ENCODE measurements at places on chromosomes 6 and 20.

DNA sequence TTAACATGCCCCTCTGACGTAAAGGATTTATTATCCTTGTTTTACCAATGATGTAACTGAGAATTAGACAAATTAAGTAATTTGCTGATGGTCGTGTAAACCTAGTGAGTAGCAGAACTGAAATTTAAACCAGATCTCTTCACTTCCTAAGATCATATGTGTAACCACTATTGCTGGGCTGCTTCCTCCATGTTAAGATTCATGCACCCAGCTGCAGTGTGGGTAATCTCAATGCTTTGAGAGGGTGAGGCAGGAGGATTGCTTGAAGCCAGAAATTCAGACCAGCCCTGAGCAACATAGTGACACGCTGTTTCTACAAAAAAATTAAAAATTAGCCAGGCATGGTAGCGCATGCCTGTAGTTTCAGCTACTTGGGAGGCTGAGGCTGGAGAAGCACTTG is 97.9 kb downstream of the L3MBTL3 start:
- peak; percentile 22 for DNase-seq

DNA sequence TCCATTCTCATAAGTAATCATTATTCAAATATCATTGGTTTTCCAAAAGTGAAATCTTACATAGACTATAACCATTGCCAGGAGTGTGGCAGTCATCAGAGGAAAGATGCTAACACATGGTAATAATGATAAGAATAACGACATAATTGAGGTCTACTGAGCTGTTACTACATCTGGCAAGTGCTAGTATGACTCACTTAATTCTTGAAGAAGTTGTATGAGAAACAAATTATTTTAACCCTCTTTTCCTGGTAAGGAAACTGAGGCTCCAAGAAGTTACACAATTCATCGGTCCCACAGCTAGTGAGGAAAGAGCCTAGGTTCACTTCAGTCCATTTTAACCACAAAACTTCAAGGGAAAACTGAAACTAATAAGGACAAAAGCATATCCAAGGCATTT is 335.6 kb upstream of the BTBD3 start:
- DNase-seq, result no peak

GRCh38 chr6:13141387-13141786 is 186.9 kb downstream of the TBC1D7 start:
- DNase-seq, result no peak

GRCh38 chr20:35876033-35876320 is 78.3 kb downstream of the SCAND1 start:
- no peak for DNase-seq

- no peak for DNase-seq
These were observed 168.0 kb upstream of the FOXA2 start for GRCh38 chr20:22752324-22752723.

DNA sequence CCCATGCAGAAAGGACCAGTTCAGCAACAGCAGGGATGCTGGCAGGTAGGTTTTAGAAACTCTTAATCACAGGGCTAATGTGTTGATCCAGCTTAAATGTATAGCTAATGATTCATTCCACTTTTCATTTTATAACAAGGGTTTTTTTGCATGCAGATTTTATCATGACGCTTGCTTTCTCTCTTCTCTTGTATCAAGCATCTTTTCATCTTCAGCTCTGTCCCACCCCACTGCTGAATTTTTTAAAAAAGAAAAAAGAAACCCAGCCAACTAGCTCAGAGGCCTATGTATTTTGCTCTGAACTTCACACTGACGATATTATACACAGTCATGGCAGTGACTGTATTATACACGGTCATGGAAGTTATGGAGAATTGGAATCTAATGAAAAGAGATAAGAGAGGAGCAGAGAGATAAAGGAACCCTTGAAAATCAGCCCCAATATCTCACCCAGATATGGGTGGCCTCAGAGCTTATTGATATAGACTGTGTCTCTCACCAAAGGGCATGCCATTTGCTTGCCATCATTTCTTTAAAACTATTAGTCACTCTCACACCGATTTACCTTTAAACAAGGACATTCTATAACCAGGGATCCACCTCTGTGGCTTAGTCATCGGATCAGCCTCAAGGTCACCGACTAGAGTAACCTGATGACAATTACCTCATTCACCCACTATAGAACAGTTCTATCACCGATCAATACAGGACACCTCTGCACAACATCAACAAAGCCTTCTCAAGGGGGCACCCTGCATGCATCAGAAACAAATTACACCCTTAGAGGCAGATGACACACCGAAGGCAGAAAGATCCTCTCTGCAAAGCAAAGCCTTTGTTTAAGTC is 222.0 kb downstream of the ATXN1 start:
- DNase-seq, result no peak

- DNase-seq, result no peak
These were observed 375.5 kb downstream of the UTRN start for GRCh38 chr6:144660561-144661115.

DNA sequence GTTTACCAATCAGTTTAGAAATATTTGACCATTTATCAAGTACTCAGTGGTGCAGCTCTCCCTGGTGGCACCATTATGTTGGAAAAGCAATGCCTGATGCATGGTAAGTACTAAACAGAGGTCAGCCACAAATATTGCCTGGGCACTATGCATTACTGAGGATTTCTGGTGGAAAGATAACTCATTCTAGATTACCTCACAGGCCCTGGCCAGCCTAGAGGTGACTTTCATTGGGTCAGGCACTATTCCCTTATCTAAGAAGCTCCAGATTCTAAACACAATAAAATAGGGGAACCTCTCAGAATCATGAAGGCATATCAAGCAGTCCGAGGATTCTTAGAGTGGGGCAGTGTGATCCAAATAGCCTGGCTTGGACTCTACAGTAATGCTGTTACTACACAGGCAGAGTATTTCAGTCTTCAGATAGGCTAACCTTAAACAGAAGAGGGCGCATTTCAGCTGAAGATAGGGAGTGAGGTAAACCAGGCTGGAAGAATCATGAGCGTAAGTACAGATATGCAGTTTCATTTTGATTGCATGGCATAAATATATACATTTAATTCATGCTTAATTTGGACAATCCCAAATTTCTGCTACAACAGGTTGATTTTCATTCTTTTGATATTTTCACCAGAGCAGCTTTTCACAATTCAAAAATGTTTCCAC is 12.1 kb downstream of the LGSN start:
- peak; percentile 1 for DNase-seq

DNA sequence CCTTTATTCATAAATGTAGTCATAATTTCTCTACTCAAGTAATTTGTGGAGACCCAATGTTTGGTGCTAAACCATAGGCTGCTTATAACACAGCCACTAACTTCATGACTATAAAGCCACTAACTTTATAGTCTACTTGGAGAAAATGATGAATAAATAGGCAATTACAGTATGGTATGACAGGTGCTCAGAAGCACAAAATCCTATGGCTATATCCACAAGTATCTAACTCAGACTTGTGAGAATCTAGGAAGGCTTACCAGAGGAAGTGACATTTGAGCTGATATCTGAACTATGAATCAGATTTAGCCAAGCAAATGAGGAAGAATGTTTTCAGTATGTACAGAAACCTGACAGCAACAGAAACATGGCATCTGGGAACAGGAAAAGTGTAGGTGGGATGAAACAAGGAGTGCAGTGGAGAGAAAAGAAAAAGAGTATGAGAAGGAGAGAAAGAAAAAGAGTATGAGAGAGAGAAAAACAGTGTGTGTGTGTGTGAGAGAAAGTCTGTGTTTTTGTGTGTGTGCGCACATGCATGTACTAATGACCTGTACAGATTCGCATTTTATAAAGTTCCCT is 59.9 kb downstream of the REV3L start:
- DNase-seq, result no peak

DNA sequence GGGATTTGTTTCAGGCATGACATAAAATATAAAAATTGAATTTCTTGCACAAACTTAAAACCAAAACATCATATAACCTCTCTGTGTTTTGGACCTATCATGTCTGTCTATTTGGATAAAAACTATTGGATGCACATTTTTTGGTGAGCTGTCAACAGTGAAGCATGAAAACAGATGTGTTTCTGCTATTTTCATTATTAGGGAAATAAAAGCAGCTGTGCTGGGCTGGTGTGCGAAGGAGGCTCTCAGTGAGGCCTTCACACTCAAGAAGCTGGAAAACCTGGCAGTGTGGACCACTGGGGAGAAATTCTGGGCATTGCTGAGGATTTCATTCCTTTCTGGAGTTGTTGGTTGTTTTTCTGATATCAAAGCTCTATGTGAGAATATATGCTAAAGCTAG is 395.3 kb downstream of the GJA1 start:
- DNase-seq, result no peak

DNA sequence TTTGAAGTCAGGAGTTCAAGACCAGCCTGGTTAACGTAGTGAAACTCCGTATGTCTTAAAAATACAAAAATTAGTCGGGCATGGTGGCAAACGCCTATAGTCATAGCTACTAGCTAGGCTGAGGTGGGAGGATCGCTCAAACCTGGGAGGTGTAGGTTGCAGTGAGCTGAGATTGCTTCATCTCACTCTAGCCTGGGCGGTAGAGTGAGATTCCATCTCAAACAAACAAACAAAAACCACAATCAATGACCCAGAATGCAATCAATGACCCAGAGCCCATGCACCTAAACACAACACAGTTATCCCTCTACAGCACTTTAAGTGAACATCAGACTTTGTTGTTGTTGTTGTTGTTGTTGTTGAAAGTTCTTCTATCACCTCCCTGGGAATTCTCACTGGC is 77.9 kb downstream of the MYB start:
- DNase-seq, result no peak

- DNase-seq, result no peak
These were observed 8.2 kb upstream of the PXDC1 start for GRCh38 chr6:3759646-3760232.

DNA sequence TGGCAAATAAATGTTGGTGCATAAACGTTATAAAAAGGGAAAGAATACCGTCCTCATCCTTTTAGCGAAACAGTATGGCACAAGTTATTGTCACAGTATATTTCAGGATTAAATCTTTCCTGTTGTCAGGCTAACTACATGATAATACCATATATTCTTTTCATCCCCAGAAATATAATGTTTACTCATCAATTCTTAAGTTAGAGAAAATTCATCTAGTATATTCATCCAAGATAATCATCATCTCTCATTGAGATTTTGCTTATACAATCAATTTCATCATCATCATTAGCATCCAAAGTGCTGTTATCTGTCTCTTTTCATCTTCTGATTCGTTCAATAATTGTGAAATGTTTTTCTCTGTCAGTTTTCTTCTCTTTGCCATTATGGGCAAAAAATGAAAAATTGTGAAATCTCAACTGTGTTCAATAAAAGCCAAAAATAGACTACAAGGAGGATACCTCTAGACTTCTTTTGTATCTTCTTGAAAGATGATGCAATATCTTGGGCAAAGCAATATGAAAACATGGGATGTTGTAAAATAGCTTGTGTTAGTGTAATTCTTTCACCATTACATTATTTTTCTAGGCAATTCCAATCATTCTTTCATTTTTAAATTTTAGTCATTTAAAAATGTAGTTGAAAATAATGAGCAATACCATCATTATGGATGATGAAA is 2.6 kb downstream of the SPACA1 start:
- no peak for DNase-seq

DNA sequence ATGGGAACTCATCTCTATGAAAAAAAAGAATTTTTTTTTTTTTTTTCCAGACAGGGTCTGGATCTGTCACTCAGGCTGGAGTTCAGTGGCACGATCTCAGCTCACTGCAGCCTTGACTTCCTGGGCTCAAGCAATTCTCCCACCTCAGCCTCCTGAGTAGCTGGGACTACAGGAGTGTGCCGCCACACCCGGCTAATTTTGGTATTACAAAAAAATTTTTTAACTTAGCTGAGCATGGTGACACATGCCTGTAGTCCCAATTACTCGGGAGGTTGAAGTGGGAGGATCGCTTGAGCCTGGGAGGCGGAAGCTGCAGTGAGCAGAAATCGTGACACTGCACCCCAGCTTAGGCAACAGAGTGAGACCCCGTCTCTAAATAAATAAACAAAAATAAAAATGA is 7.5 kb downstream of the DEF6 start:
- DNase-seq, result no peak

- DNase-seq, result no peak
These were observed 159.9 kb downstream of the LINC00237 start for GRCh38 chr20:20946122-20946759.

DNA sequence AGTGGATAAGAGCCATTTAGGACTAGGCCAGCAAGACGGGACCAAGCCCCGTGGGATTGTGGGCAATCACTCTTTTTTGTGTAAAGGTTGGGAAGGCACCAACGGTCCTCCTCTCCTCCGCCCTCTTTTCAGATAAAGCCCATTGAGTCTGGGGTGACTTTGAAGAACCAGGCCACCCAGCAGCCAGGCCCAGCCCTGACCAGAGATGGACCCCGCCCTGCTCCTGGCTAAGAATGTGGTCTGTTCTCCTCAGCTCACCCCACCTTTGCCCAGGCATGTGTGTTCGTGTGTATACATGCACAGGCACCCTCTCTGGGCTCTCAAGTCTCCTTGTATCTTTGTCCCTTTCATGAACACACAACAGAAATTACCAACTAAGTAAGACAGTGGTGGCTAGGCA is 9.1 kb downstream of the SDC4 start:
- DNase-seq, result no peak

DNA sequence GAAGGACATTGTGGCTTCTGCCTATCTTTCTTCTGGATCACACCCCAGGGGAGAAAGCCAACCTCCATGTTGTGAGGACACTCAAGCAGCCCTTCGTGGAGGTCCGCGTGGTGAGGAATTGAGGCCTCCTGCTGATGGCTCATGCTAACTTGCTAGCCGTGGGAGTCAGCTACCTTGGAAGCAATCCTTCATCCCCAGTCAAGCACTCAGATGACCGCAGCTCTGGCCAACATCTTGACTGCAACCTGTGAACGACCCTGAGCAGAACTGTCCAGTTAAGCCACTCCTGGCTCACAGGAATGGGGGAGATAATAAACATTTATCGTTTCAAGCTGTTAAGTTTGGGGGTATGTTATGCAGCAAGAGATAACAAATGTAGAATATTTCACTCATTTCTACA is 10.9 kb upstream of the CNKSR3 start:
- no peak for DNase-seq

DNA sequence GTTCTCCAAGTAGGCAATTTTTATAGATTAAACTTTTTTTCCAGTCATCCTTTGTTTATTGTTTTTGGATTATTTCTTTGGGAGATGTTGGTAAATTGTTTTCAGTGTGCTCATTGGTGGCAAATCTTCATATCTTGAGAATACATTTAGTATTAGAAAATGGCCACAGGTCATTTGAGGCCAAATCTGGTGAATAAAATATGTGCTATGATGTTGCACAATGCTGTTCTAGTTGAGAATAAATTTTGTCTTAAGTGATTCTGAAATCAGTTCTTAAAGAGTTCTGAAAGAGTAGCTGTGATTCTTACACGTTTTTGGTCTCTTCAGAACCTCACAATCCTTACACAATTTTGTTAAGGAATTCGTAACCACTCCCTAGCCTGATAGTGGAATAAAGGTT is 20.1 kb downstream of the CDKAL1 start:
- DNase-seq, result no peak

- peak; percentile 89 for DNase-seq
These were observed at the start of gene SMIM26 for GRCh38 chr20:18566892-18567738. TSS of gene SMIM26 (plus strand) at chr20:18567432. CDS start at chr20:18567479, 47 bp downstream.
